ENCODE measurements at places on chromosomes 5 and 9.

- DNase-seq, result no peak
Measured at GRCh38 chr5:35240892-35241291, 10.6 kb upstream of the PRLR start.

DNA sequence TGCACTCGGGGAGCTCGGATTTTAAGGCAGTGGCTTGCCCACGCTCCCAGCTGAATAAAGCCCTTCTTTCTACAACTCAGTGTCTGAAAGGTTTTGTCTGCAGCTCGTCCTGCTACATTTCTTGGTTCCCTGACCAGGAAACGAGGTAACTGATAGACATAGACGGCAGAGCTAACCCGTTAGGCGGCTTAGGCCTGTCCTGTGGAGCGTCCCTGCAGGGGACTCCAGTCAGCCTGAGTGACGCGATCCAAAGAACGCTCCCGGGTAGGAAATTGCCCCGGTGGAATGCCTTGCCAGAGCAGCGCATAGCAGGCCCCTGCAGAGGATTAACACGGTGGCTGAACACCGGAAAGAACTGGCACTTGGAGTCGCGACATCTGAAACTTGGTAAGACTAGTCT, 1.8 kb upstream of the SELENOP start:
- no peak for DNase-seq

DNA sequence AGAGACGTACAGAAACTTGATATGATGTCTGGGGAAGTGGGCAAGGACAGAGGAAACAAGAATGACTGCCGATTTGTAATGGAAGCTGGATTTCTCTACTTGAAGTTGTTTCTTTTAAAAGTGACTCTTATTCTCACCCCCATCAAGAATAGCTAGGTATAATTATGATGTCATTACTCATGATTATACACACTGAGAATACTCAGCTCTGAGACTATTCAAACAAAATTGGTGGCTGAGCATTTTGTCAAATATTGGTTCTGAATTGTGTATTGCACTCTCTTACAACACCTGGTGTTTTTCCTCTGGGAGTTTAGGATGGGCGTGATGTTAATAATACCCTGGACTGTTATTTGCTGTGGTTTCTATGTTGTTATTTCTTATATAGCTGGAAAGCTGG, 46.3 kb downstream of the MAST4 start:
- DNase-seq, result no peak

GRCh38 chr9:96762568-96762967, 15.3 kb downstream of the ZNF510 start:
- no peak for DNase-seq

DNA sequence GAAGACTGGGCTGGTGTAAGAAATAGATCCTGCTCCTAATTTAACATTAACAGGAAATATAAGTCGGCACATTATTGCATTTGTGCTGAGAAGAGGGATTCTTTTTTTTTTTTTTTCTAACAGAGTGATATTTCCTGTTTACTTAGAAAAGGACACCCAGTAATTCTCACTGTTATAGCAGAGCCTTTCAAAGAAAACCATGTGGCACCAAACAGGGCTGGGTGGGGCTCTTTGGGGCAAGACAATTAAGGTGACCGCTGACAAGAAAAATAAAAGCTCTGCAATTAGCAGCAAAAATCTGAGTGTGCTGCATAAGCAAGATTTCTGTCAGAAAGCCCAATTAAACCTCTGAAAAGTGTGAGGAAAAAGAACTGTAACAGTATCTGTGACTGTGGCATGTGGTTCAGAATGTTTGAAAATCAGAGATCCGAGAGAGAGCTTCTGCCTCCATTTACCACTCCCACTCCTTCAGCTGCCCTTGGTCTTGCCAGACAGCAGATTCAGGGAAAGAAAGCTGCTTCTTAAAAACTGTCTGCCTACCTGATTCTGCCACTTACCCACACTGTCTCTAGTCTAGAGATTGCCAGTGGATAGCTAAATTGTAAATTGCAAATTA, 77.1 kb upstream of the IQGAP2 start:
- no peak for DNase-seq

DNA sequence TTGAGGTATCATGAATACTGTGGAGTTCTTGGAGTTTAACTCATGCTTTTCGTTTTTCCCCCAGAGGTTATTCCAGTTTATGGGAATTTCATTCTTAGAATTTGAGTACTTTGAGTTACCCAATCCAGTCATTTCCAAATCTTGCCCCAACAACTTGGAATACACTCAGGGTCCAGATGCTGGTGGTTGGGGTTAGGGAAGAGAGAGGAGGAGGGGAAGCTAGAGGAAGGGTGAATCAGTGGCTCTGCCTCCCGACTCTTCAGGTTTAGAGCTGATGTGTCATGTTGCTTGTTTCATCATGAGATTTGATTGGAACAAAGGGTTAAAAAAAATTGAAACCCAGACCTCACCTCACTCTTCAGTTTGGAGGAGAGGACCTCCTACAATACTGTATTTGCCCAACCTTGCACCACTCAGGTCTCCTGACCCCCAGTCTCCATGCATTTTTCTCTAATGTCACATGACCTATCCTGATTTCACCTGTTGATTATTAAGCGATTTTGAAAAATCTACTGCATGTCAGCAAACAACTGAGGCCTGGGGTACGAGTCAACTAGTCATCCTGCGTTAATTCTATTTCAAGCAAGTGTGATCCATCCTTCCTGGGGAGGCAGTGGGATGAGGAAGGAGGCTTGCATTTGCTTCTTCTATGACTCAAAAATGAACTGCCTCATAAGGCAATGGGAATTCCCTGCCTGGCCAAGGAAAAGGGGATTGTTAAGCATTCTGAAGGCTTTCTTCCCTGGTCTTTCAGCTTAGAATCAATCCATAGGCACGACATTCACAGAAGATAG, 6.2 kb upstream of the SLC1A3 start:
- DNase-seq, result no peak

- DNase-seq, result peak; percentile 68
Measured at GRCh38 chr9:6552033-6552432, 93.5 kb downstream of the GLDC start.

DNA sequence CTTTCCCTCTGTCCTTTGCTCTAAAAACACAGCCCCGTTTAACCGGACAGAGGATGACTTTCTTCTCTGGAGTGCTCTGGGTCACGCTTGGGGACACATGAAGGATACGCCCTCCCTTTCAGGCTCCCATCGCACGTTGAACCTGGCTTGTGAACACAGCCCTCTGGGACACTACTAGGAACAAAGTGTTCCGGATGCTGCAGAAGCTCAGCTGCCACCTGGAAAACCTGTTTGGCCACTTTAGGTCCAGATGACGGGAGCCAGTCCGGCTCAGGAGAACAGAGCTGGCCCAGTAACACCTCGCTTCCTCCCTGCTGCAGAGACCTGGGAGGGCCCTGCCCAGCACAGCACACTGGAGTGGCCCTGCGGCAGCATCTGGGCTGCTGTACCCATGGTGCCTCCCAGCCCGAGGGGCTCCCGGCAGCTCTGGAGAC, 60.1 kb downstream of the GADD45G start:
- DNase-seq, result no peak

GRCh38 chr5:55850839-55851674, at the start of gene IL31RA:
Gene IL31RA, plus strand, starts transcription at chr5:55851357. Its CDS starts 214 bp downstream, at chr5:55851571.
- peak; percentile 87 for DNase-seq

- no peak for DNase-seq
Measured at GRCh38 chr9:20028192-20028848, 239.5 kb upstream of the SLC24A2 start.

GRCh38 chr9:122393284-122393983, 22.6 kb downstream of the PTGS1 start:
- DNase-seq, result no peak

DNA sequence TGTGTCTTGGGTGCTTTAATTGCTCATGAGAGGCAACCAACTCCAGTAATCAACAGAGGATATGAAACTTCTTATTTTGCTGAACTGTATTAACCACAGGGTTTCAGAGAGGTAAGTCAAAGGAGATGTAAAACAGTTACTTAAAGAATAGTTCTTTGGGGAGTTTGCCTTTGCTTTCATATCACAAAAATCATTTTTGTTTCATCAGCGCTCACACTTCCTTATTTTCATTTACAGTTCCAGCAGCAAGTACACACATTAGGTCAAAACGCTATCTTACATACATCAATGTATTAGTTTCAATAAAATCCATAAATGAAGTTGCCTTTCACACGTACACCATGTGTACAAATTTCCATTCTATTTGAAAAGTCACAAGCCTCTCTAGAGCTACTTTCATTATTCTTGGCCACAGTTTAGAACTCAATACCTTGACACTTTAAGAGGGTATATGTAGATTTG, 50.1 kb downstream of the ST8SIA4 start:
- DNase-seq, result no peak

GRCh38 chr9:9973062-9973461, 639.7 kb downstream of the PTPRD start:
- DNase-seq, result no peak

GRCh38 chr5:151144275-151144674, 13.3 kb downstream of the ANXA6 start:
- no peak for DNase-seq

GRCh38 chr5:1343931-1344901, 683 bp downstream of the CLPTM1L start:
- DNase-seq, result peak; percentile 38

DNA sequence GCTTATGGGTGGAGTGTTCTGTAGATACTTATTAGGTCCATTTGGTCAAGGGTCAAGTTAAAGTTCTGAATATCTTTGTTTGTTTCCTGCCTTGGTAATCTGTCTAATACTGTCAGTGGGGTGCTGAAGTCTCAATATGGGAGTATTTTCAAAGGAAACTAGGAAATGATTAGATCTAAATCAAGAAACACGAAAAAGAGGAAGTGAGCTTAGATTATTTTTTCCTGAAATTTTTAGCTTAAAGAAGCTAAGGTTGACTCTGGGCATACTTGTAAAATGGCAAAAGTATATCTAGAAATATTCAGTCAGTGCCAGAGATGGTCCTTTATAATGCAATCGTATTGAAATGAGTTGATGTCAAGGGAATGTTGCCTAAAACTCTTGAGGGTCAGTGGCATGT, 313.5 kb downstream of the ICE1 start:
- no peak for DNase-seq

GRCh38 chr9:71891557-71892189, 19.3 kb downstream of the ABHD17B start:
- no peak for DNase-seq

- no peak for DNase-seq
Measured at GRCh38 chr5:124980163-124980941, 233.9 kb upstream of the ZNF608 start.

DNA sequence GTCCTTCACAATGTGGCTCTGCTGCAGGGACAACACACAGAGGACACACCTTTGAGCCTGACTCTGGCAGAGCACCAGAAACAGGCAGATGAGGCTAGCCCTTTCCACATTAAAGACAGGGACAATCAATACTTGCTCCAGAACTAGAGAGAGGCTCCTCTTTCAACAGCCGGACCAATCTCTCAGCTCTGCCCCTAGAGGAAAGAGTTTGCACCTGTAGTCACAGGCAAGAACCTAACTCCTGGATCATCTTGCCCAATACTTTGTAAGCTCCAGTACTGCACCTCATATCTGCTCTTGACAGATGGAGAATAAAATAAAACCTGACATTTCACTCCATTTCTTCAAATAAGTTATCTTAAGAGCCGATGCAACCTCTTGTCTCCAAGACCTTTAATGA, 52.1 kb downstream of the EPB41L4A start:
- peak; percentile 0 for DNase-seq

DNA sequence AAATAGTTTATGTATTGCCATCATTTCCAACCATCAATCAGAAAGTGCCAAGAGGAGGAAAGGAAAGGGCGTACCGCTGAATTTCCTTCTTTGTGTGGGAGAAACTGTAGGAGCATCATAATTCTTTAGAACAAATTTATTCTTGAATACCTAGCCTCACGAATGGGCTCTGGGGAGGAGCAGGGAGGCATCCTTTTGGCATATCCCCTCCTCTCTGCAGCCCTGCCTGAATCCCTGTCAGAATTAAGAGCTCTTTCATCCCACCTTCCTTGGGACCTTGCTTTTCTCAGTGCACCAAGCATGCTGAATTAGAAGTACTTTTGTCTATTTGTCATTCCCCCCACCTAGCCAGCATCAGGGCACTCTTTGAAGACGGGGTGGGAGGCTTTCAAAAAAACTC, 189.4 kb downstream of the MAPKAP1 start:
- DNase-seq, result no peak

DNA sequence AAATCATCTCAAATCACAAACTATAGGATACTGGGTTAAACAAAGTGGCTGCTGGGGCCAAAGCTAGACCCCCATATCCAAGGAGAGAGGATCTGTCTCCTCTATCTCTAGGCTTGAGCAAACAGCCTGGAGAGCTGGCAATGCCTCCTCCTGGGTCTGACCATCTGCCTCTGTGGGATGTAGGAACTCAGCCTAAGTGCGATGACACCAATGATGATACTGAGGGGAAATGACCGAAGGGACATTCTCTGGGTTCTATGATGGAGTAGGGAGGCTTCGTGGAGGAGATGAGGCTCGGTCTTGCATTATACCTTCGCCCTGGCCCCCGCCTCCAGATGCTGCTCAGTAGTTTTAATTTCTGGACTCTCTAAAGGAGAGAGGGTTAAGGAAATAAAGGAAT, 9.3 kb upstream of the SPATA24 start:
- DNase-seq, result no peak

GRCh38 chr9:79263628-79264027, 308.1 kb upstream of the TLE4 start:
- DNase-seq, result peak; percentile 78

DNA sequence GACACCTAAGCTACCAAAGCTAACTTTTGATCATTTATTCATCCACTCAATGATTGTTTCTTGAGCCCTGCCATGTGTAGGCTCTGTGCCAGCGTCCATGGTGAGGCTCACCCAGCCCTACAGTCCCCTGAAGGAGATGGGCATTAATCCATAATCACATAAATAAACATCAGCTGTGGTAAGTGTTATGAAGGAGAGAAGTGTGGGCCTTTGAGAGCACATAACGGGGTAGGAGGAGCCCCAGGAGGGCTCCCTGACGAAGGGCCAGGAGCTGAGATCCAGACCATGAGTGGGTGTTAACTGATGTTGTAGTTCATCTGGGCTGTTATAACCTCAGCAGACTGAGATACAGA, 53.9 kb upstream of the AFAP1L1 start:
- DNase-seq, result no peak

- DNase-seq, result no peak
Measured at GRCh38 chr5:33688526-33688925, 203.3 kb downstream of the ADAMTS12 start.

GRCh38 chr9:136049491-136050265, 45.4 kb downstream of the NACC2 start:
- no peak for DNase-seq

GRCh38 chr5:1673042-1673677, 126.5 kb downstream of the MRPL36 start:
- no peak for DNase-seq
